ENCODE measurements at places on chromosomes 13 and 19. TPM values are rescaled to one million over a fixed set of nuclear protein-coding genes. Genes with fewer than 3 reads are reported as not detected.

DNA sequence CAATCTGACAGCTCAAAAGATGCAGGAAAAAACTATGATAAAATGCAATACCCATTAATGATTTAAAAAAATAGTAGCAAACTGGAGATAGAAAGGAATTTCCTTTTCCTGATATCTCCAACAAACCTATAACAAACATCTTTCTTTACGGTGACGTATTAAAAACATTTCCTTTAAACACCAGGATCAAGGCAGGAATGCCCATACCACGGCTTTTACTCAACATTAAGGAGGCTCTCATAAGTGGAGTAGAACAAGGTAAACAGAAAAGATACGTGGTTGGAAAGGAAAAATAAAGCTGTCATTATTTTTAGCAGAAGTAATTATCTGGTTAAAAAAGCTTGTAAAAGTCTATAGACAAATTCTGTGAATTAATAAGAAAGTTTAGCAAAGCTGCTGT is 61.1 kb downstream of the MIPEP start:
- no peak for DNase-seq

The CBY2 gene
- not detected for total RNA-seq

The CFAP97D2 gene
- total RNA-seq, result not detected

- DNase-seq, result no peak
These were observed 18.7 kb upstream of the EID2 start for GRCh38 chr19:39558624-39559117.

The KCNK6 gene
- 14.4 TPM for total RNA-seq

DNA sequence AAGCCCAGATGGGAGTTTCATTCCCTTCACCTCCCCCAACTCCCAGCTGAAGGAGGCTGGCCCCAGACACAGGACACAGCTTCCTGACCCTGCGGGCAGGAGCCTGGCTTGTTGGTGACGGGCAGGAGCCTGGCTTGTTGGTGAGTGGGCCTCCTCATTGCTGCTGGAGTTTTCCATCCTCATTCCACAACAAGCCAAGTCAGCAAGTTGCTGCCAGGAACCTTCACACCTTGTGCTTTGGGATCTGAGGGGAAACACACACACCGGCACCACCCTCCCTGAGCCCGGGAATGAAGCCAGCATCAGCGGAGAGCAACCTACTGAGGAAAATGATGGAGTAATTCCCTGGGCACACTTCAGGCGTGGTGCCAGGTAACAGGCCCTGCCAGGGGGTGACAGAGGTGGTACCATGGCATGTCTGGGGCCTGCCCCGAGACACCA is 74.9 kb downstream of the ALOX5AP start:
- DNase-seq, result no peak

- no peak for DNase-seq
These were observed 75.6 kb downstream of the SIPA1L3 start for GRCh38 chr19:37982655-37983054.

The C19orf67 gene
- total RNA-seq, result not detected

- DNase-seq, result no peak
These were observed 1.3 kb downstream of the ITGBL1 start for GRCh38 chr13:101453784-101454201.

The GJB2 gene
- total RNA-seq, result 17.0 TPM

- no peak for DNase-seq
These were observed 56.1 kb downstream of the MAP4K1 start for GRCh38 chr19:38561658-38562057.

The CYP2F1 gene
- not detected for total RNA-seq

GRCh38 chr19:38513762-38514167 is 80.3 kb downstream of the RYR1 start:
- DNase-seq, result no peak

The KLC3 gene
- total RNA-seq, result 12.8 TPM

DNA sequence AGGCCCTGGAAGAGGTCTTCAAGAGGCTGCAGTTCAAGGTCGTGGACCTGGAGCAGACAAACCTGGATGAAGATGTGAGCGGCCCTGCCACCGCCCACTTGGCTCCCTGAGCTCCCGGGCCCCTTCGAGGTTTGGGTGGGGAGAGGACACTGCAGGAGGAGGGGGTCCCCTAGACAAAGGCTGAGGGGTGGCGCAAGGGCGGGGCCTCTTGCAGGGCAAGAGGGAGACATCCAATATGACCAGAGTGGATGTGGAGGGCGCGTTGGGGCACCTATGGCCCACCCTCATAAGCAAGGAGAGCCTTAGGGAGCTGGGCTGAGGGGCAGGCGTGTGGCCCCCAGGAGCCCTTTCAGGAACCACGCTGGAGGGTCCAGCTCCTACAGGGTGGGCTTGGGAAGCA is 20.2 kb downstream of the NKPD1 start:
- no peak for DNase-seq

The PSG6 gene
- total RNA-seq, result not detected

The ZNF492 gene
- total RNA-seq, result not detected

DNA sequence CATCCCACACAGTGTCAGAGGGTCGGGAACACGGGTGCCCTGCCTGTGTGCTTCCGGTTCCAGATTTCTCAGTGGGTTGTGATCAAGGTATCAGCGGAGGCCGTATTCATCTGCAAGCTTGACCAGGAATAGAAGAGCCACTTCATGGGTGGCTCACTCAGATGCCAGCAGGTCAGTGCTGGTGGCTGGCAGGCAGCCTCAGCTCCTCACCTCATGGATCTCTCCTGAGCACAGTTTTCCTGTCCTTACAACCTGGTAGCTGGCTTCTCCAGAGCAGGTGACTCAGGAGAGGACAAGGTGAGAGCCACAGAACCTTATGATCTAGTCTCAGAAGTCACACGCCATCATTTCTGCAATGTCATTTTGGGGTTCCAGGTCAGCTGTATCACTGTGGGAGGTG is 44.8 kb upstream of the SPATA13 start:
- DNase-seq, result no peak

DNA sequence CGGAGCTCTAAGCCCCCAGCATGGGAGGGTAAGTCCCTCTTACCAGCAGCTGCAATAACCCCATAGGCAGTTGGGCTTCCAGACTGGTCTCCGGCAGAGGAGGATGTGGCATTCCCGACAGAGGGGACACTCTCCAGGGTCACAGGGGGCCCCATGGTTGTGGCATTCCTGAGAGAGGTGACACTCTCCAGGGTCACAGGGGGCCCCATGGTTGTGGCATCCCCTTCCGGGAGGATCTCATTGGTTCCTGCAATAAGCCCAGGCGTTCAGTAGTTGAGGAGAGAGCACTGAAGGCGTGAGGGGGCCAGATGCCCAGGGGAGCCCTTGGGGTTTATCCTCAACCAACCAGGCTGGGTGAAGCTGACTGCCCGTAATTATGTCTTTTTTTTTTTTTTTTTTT is 5.4 kb downstream of the CD320 start:
- peak; percentile 60 for DNase-seq

GRCh38 chr19:45676851-45677263 is 8.8 kb downstream of the GIPR start:
- DNase-seq, result no peak

The KCNN1 gene
- total RNA-seq, result 13.4 TPM

- DNase-seq, result no peak
These were observed 507.4 kb upstream of the KLF12 start for GRCh38 chr13:74641586-74641985.

The SMIM44 gene
- total RNA-seq, result not detected

DNA sequence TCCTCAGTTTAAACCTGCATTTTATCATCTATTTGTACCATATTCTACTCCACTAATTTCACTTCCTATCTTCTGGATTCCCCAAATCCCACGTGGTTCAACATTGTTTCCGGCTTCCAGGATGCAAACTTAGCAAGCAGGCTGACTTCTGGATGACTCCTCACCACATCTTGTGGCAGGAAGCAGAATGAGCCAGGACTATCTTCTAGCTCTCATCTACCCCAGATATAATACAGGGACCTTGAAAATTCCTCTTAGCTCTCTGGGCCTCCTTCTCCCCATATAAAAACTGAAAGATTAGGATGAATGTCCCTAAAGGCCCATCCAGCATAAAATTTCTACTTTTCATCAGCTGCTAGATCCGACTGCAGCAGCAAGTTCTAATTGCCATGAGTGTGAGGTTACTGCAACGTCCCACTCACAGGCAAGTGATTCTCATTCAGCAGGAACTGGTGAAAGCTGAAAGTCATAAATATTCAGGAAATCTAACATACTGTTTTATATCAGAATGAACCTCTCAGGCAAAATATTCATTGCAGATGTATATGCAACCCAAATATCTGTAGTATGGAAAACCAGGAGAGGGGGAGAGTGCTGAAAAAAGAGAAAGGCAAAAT is 93.4 kb downstream of the KCTD12 start:
- no peak for DNase-seq

DNA sequence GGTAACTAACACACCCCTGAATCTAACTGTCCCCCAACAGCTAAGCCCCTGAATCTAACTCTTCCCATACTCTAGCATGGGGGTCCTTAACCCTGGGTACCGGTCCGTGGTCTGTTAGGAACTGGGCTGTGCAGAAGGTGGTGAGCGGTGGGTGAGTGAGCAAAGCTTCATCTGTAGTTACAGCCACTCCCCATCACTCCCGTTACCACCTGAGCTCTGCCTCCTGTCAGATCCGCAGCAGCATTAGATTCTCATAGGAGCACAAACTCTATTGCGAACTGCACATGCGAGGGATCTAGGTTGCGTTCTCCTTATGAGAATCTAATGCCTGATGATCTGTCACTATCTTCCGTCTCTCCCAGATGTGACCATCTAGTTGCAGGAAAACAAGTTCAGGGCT is 6.2 kb upstream of the PHLDB3 start:
- no peak for DNase-seq

DNA sequence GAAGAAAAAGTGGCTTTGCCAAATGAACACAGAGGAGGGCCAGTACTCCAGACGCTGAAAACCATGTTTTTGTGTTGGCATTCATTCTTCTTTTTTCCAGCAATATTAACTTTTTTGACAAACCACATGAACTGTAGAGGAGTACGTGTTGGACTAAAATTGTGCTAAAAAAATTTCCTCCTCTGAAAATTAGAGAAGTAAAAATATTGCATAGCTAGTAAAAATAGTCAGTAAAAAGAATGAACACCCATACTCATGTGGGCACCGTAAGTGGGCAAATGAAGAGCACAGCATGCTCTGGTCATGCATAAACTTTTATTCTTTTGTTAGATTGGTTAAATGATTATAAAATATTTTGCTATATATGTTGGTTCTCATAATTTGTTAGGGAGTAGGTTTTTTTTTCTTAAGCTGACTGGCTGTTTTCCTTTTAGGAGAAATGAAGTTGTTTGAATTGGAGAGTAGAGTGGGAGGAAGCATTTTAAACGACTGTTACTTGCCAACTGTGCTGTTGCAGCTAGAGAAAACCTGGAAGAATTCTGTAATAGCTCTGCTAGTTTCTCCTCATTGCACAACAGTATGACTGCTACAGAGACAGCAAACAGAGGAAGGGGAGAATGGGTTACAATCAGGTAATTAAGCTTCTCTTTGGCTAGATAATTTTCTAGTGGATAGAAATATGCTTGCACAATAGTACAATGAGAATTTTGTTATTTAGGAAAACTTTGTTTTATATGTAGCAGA is 222.4 kb downstream of the KCTD12 start:
- no peak for DNase-seq

DNA sequence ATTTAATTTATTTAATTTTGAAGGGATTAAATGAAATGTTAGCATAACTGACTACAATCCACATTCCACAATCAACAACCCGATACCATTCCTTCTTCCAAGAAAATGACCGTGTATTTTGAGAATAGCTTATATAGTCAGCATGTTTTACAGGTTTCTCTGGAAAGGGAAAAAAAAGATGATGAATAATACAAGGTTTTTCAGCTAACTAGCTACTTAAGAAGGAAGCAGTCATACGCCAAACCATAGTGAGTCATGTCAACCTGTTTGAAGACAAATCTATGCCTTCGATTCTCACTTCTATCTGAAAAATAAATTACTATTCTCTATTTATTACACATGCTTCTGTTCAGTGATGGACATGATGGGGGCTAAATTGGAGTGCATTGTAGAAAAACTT is 258.6 kb downstream of the EFNB2 start:
- no peak for DNase-seq

The NDFIP2 gene
- total RNA-seq, result 97.5 TPM

DNA sequence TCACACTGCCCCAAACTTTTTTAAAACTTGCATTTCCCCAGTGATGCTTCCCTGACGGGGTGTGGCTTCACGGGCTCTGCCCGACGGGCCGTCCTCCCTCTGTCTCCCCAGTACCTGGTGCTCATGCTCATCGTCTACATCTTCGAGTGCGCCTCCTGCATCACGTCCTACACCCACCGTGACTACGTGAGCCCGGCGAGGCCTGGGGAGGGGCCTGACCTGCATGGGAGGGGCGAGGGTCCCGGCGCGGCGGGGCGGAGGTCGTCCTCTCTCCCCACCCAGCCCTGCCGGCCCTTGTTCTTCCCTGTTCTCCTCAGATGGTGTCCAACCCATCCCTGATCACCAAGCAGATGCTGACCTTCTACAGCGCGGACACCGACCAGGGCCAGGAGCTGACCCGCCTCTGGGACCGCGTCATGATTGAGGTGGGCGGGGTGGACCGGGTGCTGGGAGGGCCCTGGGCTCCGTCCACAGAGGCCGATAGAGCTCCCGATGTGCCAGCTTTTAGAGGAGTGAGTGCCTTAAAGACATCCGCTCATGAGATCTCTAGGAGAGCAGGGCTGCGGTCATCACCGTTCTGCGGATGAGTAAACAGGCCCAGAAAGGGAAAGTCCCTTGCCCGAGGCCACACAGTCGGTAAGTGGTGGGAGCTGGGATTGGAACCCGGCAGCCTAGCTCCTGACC is 6.9 kb downstream of the UPK1A start:
- no peak for DNase-seq

- no peak for DNase-seq
These were observed 3.8 kb downstream of the PRTN3 start for GRCh38 chr19:844546-844971.

DNA sequence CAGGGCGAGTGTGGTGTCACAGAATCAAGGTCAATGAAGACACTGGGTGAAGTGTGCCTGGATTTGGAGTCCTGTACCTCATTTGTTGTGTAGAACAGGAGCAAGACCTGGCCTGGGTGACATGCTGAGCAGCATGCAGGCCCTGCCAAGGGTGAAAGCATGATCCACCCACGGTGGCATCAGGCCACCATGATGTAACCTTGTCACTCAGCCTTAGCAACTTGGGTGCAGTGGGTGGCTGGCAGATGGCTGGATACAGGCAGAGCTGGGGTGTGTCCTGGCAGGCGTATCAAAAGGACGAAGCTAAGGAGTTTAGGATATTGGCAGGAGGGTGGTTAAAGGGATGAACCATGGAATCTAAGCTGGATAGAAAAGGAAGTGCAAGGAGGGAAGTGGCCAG is 10.3 kb downstream of the THSD1 start:
- DNase-seq, result no peak

Data from type B pancreatic cell (in vitro differentiated cells).